ENCODE measurements at places on chromosomes 6 and 20.

DNA sequence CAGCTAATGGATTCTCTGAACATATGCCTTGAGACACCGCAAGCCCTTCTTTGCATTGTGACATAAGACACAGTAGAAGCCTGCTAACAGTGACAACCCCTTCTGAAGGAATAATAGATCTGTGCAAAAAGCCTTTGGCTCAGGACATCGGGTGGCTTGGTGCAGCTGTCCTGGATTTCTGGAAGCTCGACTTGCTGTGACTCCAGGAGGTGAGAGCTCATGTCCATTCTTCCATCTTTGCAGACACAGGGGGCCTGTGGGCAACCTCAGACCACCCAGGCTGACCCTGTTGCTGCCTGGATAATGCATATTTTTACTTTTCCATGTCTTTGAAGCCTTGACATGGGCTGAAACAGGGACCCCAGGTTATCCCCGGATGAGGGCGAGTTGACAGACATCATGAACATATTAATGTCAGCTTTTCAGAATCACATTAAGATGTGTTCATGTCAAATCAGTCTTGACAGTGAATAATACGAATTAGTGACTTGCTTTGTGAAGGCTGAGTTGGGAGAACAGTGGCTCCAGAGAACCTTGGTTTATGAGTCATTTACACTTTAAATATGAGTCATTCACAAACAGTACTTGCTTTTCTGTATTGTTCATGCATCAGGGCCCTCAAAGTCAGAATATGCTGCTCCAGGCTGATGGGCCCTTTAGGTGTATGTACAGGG, 66.8 kb upstream of the IYD start:
- DNase-seq: no peak

DNA sequence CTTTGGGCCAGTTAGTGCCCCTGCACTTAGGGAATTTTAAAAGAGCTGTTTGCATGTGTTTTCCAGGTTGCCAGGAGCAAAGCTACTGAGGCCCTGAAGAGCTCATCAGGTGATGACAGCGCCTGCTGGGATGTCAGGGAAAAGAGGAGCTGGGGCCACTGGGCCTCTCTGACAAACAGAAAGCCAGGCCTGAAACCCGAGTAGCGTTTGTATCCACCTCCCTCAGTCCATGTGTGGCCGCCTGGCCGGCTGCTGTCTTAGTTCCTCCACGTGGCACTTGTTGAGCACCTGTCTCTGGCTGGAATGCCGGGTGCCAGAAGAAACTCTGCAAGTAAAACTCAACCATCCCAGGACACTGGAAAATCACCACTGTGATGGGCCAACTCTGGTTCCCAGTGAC, 601.2 kb downstream of the CDH26 start:
- no peak for DNase-seq

DNA sequence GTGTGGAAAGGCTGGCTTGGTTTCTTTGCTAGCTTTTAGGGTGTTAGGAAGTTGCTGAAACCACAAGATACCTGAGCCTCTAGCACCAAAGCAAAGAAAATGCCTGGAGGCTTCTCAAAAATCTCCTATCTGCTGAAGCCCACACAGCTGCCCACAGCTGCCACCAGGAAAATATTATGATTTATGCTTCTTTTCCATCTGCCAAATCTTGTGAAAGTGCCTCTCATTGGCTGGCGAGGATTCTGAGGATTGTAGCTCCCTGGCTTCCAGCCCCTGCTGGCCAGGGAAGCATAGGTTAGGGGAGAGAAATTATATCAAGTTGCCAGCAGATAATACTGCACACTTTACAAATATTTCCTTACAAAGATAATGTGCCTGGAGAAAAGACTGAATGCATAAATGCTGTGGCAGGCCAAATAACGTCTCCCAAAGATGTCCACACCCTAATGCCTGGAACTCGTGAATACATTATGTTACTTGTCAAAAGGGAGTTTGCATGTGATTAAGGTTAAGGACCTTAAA, 98.4 kb downstream of the MRPL14 start:
- no peak for DNase-seq

- no peak for DNase-seq
Observed at GRCh38 chr6:138162111-138162954, 594 bp downstream of the ARFGEF3 start.

- no peak for DNase-seq
Observed at GRCh38 chr6:47603227-47603626, 95.2 kb upstream of the ADGRF4 start.

GRCh38 chr6:118353564-118353963, 194.5 kb upstream of the PLN start:
- no peak for DNase-seq

- no peak for DNase-seq
Observed at GRCh38 chr20:14716351-14716801, 379.0 kb upstream of the FLRT3 start.

DNA sequence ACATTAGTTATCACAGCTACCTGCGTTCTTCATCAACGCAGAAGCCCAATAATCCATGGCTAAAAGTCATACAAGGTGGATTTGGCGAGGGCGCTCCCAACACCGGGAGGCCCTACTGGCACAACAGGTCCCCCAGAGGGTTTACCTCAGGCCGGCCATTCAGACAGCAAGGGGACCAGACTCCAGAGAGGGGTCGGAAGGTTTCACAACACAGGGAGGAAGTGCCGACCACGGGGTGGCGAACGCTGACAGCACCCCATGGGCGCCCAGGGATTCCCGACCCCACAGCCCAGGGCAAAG, 1515.9 kb upstream of the DEFB115 start:
- no peak for DNase-seq

- no peak for DNase-seq
Observed at GRCh38 chr6:43014434-43014909, 423 bp downstream of the KLHDC3 start.

- DNase-seq: no peak
Observed at GRCh38 chr6:158744986-158745430, 74.2 kb downstream of the EZR start.

DNA sequence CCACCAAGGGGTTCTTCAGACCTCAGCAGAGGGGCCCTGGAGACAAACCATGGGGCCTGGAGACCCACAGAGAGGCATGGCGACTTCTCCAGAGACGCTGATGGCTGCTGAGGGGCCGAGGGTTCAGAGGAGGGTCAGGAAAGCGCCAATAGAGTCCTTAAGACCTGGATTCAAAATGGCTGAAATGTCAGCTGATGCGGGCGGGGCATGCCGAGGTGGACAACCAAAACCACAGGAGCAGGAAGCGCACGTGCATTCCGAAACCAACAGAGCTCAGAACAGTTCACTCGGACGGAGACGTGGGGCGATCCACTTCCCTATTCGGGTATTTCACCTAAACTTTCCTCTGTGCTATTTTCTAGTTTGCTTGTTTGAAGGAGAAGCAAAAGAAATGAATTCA, 99.9 kb upstream of the RIN2 start:
- DNase-seq: no peak

- DNase-seq: no peak
Observed at GRCh38 chr20:32542259-32542615, 42.9 kb downstream of the NOL4L start.

GRCh38 chr20:38217791-38218565, 42.6 kb downstream of the KIAA1755 start:
- DNase-seq: no peak

GRCh38 chr6:115680621-115681020, 380.1 kb downstream of the FRK start:
- no peak for DNase-seq

GRCh38 chr6:88145298-88145963, 20.7 kb downstream of the CNR1 start:
- no peak for DNase-seq

DNA sequence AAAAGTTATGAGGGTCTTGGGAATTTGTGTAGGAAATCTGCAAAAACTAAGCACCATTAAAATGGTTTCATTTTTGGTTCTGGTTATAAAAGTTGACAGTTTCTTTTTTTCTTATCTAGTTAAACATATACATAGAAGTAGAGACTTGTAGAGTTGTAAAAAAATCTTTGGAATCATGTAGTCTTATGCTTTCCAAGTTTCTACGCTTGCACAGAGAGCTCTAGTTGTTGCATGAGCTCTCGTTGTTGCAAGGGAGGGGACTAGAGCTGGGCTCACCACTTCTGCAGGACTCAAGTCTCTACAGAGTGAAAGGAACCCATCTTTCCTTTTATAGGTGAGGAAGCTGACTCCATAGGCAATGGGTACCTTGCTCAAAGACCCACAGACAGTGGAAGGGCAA, 21.6 kb upstream of the CCN2 start:
- DNase-seq: no peak

DNA sequence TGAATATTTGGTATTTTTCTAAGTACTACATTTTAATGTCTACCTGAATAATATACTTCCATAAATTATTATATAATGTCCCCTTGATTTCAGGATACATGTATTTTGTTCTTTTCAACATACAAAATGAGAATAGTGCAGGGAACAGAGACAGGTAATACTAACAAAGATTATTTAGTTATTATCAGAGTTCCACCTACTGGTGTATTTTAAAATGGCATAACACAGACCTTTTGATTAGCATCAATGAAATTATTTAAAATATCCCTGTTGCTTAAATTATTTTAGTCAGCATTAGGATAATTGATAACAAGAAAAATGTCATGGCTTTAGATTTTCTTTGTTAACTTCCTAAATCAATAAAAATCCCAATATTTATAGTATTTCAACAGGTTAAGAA, 184.0 kb downstream of the PRDM13 start:
- no peak for DNase-seq

- no peak for DNase-seq
Observed at GRCh38 chr6:116265041-116265829, 11.4 kb upstream of the TSPYL4 start.

DNA sequence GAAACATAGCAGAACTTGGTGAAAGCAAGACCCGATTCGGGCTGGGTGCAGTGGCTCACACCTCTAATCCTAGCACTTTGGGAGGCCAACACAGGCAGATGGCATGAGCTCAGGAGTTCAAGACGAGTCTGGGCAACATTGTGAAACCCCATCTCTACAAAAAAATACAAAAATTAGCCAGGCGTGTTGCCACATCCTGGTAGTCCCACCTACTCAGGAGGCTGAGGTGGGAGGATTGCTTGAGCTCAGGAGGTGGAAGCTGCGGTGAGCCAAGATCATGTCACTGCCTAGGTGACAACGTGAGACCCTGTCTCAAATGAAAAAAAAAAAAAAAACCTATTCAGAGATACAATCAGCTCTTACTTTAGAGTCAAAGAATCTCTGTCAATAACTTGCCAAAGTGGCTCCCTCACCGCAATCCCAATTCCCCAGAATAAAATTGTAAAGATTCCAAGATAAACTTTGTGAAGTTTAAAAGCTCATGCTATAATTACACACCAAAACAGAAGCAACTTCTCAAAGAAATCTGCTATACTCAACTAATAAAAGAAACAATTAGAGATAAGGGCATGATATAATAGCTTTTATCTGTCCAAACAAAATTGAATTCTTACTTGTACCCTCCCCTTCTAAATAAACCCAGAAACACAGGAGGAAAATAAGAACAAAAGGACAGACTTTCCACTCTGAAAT, 33.6 kb downstream of the CDK19 start:
- no peak for DNase-seq

DNA sequence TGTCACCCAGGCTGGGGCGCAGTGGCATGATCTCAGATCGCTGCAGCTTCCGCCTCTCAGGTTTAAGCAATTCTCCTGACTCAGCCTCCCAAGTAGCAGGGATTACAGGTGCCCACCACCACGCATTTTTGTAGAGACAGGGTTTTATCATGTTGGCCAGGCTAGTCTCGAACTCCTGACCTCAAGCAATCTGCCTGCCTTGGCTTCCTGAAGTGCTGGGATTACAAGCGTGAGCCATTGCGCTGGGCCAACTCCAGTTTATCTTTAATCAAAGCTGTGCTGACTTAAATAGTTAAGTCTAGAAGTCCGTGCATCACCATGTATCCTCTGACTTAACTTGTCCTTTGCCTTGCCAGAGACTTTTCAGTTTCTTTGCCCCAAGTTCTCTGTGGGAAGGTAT, 224.3 kb downstream of the TMEM242 start:
- no peak for DNase-seq

DNA sequence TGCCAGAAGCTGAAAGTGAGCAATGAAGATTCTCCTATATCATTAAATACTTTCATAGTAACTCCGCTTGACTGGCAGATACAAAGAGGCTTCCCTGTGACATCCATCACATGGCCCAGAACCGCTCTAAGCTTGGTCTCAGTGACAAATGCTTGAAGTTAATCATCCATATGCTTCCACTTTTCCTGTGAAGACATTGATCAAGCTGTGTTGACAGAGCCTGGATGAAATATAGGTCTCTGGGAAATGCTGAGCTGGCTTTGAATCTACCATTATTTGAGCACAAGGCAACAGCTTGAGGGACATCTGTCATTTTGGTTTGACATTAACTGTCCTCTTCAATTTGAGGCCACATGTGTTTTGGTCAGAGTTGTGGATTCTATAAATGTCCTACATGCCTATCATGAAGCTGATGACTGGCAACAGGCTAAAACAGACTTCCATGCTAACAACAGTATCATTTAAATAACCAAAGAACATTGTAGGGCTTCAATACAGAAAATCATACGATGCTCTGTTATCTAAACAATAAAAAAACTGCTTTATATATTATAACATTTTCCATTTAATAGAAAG, 402.2 kb upstream of the IRAK1BP1 start:
- DNase-seq: no peak

Data from esophagus squamous epithelium (tissue), 5 donors.